ENCODE measurements at places on chromosomes 1 and 21.

DNA sequence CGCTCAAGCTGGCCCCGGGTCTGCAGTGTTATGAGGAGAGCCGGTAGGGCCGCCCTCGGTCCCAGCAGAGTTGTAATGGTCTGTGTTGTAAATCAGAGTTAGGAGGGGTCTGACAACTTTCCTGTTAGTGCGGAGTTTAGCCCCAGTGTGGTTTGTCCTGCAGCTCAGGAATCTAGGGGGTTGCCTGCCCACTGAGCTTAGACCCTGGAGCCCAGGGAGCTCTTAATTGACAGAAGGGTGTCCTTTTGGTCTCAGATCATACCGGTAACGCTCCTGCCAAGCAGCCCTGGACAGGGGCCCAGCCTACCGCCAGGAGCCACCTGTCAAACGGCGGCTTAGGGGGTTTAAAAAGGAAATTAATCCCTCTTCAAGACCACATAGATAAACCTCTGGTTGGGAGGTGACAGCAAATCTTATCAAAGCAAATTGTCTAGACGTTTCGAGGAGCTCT lies 164.4 kb downstream of the DYRK1A start:
- peak; percentile 57 for DNase-seq

- no peak for DNase-seq
Measured at GRCh38 chr21:42721341-42721824, 68.0 kb downstream of the PDE9A start.

GRCh38 chr1:181364801-181365200 lies 118.5 kb upstream of the CACNA1E start:
- no peak for DNase-seq

- DNase-seq = peak; percentile 80
Measured at GRCh38 chr1:15337656-15338402, 71.9 kb upstream of the EFHD2 start.

DNA sequence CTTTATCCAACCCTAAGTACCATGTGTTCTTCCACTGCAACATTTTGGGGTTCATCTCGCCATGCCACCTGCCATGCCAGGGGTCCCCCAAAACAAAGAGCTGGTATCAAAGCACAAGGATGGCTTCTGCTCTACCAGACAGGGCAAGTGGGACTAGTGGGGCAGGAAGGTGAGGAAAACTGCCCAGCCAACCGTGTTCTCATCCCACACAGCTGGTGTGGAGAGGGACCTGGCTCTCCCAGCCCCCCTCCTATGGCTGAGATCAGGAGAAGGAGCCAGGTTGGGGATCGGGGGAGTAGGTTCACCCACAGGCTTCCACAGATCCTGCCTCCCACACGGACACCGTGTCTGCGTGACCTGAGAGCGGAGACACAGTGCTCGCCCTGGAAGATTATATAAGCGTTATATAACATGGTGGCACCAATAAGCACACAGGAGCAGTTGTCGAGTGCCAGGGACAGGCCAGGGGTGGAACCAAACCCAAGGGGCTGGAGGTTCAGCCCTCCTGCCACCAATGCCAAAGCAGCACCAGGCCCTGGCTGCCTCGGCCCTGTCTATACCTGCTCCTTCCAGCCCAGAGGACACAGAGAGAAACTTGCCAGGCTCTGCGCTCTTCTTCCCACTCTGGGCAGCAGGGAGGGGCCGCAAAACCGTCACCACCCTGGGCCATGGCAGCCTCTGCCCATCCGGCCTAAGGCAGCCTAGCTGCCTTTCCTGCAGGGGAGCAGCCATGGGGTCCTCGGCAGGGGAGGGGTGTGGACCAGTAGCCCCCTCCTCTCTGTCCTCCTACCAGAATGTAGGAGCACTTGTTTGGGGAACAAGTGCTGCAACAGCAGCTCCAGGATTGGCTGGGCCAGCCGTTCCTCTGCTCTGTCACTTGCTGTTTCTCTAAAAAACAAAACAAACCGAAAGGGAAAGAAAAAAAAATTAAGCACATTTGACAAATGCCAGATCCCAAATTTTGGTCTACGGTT lies 43.5 kb downstream of the CD34 start:
- DNase-seq = no peak

- DNase-seq = no peak
Measured at GRCh38 chr1:7852804-7853683, at the start of gene UTS2. UTS2 (minus strand) TSS chr1:7853065; CDS start chr1:7853003, 62 bp downstream.

- peak; percentile 17 for DNase-seq
Measured at GRCh38 chr21:16454399-16454798, 724.6 kb downstream of the USP25 start.

DNA sequence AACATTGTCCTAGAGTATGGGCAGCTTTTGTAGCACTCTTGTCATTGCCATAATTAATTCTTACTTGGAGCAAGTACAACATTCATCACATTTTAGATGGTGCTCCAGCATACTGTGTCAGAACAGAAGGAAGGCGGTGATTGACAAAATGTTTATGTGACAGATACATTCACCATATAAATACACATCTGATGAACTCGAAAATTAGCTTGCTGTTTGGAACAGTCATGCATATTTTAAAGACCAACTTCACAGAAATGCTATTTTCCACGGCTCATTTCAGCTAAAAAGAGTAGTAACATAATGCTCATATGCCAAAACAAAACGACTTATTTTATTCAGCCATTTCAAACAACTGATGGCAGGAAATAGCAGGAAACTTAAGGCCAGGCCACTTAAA lies 302.7 kb downstream of the MRPL39 start:
- no peak for DNase-seq

- DNase-seq = peak; percentile 54
Measured at GRCh38 chr1:12047120-12047876, 15.8 kb upstream of the TNFRSF8 start.

- peak; percentile 82 for DNase-seq
Measured at GRCh38 chr1:145960468-145961108, 2.8 kb upstream of the LIX1L start.

DNA sequence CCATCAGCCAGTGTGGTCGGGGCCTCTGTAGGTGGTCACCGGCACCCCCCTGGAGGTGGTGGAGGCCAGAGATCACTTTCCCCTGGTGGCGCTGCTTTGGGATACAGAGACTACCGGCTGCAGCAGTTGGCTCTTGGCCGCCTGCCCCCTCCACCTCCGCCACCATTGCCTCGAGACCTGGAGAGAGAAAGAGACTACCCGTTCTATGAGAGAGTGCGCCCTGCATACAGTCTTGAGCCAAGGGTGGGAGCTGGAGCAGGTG lies 961 bp downstream of the RBM15 start:
- no peak for DNase-seq

- DNase-seq = peak; percentile 20
Measured at GRCh38 chr1:52416811-52417210, 12.4 kb downstream of the PRPF38A start.

- DNase-seq = no peak
Measured at GRCh38 chr1:17732475-17732874, 22.7 kb upstream of the ACTL8 start.

DNA sequence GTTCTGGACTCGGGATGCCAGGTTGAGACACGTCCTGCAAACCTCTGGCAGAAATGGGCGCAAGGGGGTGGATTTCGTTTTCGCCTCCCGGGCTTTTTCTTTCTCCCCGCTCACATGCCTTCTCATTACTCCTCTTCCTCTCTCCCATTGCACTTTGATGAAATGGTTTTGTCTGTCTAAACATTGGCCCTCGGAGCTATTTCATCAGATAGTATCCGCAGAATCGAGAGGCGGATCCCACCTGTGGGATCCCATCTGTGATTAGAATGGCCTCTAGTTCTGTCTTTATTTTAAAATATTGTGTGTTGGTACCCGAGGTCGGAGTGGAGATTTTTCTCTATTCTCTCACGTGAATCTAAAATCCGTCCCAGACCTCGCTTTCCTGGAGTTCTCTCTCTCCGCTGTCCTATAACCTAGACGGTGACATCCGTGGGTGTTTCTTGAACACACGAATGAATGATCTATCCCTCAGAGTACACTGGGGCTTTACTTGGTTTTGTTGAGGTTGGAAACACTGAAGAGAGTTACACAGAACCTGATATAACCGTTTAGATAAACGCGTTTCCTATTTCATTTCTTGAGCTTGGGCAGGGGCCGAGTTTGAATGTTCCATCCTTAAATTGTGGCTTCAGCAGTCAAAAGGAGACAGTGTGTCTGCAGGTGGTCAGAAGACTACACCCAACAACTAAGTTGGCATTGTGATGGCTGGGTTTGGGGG lies 2.0 kb downstream of the EDARADD start:
- no peak for DNase-seq

GRCh38 chr21:36403713-36404112 lies 18.5 kb downstream of the CHAF1B start:
- DNase-seq = no peak

DNA sequence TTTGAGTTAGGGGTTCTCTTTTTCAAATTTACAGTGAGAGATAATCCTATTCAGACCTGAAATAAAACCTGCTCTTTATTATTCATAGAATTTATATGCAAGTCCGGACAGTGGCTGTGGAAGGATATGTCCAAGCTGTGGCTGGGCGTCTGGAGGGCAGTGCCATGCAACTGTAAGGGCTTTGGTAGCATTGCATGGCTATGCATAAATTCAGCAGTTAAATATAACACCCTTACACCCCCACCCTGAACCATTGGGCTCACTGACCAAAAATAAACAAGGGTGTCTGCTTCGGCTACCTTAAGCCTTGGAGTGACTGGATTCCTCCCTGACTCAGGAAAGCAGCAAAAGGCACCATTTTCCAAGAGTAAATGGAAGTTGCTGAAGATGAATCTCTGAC lies 5.4 kb downstream of the CHTOP start:
- no peak for DNase-seq

DNA sequence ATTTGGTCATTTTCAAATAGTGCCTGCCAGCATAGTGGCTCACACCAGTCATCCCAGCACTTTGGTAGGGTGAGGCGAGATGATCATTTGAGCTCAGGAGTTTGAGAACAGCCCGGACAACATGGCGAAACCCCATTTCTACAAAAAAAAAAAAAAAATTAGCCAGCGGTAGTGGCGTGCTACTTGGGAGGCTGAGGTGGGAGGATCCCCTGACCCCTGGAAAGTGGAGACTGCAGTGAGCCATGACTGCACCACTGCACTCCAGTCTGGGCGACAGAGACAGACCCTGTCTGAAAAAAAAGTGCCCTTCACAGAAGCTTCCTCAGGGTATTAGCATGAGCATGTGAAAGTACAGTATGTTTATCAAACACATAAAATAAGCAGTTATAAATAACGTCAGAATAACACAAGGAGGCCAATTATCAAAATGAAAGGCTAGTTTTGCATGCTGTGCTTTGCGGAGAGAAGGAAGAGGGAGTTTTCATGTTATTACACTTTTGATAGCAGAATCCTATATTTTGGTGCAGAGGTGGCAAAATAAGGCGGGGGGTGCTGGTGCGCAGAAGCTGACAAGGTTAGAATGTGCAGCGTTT lies 781 bp upstream of the METTL13 start:
- no peak for DNase-seq

GRCh38 chr1:201020040-201020591 lies 3.4 kb downstream of the KIF21B start:
- no peak for DNase-seq

DNA sequence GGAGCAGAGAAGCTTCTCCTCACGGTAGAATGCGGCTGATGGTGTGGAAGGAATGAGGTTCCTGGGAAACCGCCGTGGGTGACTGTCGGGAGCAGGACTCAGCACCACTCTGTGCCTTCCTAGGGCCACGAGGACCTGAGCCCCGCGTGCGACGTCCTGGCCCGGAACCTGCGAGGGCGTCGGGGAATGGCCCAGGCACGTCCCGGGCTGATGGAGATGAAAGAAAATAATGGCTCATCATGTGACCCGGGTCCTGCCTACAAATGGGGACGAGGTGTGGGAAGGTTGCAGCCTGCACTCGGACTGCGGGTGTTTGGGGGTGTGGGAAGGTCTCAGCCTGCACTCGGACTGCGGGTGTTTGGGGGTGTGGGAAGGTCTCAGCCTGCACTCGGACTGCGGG lies 25.1 kb upstream of the TTLL10 start:
- DNase-seq = no peak

- no peak for DNase-seq
Measured at GRCh38 chr1:229378586-229379367, 35.9 kb upstream of the CCSAP start.

DNA sequence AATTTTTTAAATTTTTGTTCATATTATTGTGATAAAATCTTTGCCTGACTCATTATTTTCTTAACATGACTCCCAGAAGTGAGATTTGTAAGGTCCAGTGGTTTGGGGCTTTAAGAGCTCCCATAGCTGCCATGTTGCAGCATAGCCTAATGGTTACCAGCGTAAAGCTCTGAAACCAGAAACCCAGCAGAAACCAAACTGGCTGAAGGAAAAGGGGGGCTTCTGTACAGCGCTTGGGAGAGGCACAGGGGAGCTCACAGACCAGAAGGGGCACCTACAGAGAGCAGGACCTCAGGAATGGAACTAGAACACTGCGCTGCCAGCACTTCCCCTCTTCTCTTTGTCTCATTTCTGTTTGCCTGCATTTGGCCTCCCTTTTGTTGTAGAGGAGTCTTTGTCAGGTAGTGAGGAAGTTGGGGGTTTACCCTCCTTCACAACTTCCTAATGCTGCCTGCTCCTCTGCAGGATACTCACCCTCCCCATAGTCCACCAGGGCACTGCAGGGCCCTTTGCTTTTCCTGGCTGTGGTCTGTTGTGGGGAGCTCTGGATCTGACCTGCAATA lies 2.6 kb upstream of the PYCR2 start:
- DNase-seq = no peak

DNA sequence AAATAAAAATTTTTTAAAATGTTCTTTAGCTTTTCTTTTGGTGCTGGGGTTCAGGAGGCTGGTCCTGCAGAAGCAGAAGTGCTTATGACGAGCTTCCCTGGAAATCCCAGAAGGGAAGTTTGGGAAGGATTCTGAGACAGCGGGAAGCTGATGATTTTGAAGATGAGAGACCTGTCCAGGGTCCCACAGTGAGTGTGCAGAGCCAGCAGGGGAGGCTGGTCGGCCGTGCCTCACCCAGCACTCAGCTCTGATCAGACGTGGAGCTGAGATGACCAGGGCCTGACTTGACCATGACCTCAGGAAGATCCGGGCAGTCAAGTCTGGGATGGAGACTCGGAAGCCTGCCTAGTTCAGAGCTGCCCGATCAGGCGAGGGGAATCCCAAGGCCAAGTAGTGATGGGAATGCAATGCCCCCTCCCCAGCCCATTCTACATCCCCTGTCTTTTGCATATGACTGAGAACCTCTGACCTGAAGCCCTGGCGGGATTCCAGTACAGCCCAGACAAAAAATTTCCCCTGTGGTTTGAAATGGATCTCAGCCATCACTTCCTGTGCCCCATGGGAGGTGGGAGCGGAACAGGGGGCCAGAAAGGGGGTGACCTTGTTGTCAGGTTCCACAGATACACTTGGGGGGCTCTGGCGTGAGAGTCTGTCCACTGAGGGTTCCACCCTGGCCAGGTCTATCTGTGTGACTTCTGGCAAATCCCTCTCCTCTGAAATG lies 96.8 kb upstream of the RUNX3 start:
- DNase-seq = no peak

- DNase-seq = no peak
Measured at GRCh38 chr1:184300446-184300845, 86.4 kb upstream of the C1orf21 start.

- DNase-seq = peak; percentile 54
Measured at GRCh38 chr21:44748621-44749020, 37.2 kb upstream of the TSPEAR start.

GRCh38 chr1:41689139-41689538 lies 204.7 kb upstream of the EDN2 start:
- no peak for DNase-seq

Data from SJCRH30 (cell line).